ENCODE measurements at places on chromosomes 6 and 20. TPM values are rescaled to one million over a fixed set of nuclear protein-coding genes. Genes with fewer than 3 reads are reported as not detected.

GRCh38 chr6:35443341-35444030 lies 8.7 kb upstream of the FANCE start:
- no peak for DNase-seq

DNA sequence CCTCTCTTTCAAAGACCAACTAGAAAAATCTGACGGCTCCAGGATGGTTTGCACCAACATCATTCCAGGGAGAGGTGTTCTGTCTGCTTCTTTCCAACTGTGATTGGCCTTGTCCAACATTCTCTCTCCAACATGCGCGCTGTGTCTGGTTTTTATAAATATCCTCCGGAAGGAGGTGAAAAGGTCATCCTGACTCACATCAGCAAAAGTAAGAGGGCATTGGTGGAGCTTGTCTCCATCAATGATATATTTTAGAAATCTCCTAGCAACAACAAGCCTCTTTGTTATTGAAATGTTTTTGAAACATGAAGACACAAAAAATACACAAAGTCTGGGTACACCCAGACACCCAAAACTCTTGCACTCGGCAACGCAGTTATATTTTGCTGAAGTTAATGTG lies 475.3 kb upstream of the JARID2 start:
- DNase-seq, result peak; percentile 44

LGSN gene
- 0.11 TPM for total RNA-seq

- peak; percentile 58 for DNase-seq
Observed at GRCh38 chr6:163955096-163955495, 540.6 kb downstream of the QKI start.

SAMD5 gene
- 4.0 TPM for total RNA-seq

GRCh38 chr20:60897976-60898375 lies 354.1 kb upstream of the CDH4 start:
- DNase-seq, result no peak

GCNT2 gene
- total RNA-seq, result 0.63 TPM
